Activated naive CD4-positive, alpha-beta T cell treated with anti-CD3 and anti-CD28 coated beads, Interleukin-2, amount 50 U/mL, for 16 hours (primary cell): ENCODE measurements at places on chromosomes 11 and 22.
A peak's percentile ranks its signal among the peaks of the same experiment; 100 is the strongest.

- no peak for DNase-seq
These were observed 12.6 kb downstream of the PARVA start for GRCh38 chr11:12389676-12390657.

DNA sequence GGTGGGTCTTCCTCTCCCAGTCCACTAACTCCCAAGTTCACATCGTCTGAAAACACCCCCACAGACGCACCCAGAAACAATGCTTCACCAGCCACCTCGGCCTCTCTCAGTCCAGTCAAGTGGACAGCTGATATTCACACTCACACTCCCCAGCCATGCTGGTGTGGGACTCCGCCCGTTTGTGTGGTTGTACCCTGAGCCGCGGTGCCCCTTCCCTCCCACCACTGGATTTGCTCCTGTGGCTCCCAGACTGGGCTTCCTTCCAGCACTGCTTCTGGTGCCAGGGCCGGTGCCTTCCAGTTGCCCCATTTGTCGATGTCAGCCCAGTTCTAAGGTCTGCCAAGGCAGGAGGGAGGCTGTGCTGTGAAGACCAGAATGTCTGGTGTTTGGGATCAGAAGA is 37.9 kb upstream of the PLET1 start:
- no peak for DNase-seq

DNA sequence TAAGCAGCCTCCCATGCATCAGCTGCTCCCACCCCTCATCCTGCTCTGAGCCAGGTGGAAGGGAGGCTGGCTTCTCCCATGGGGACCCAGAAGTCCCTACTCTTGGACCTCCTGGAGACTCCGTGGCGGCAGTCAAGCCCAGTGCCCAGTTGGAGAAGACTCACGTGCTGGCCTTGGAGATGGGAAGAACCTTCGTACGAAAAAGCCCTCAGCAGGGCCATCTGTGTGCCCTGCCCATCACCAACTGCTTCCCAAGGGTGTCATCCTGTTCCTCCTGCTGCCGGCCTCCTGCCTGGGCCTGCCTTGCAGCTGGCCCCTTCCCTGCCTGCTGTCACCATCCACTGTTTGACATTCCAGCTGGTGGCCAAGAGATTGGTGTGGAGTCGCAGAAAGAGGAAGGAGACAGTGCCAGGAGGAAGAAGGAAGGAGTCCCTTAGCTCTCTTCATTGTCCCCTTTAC is 28.0 kb downstream of the ARHGAP1 start:
- DNase-seq: no peak

DNA sequence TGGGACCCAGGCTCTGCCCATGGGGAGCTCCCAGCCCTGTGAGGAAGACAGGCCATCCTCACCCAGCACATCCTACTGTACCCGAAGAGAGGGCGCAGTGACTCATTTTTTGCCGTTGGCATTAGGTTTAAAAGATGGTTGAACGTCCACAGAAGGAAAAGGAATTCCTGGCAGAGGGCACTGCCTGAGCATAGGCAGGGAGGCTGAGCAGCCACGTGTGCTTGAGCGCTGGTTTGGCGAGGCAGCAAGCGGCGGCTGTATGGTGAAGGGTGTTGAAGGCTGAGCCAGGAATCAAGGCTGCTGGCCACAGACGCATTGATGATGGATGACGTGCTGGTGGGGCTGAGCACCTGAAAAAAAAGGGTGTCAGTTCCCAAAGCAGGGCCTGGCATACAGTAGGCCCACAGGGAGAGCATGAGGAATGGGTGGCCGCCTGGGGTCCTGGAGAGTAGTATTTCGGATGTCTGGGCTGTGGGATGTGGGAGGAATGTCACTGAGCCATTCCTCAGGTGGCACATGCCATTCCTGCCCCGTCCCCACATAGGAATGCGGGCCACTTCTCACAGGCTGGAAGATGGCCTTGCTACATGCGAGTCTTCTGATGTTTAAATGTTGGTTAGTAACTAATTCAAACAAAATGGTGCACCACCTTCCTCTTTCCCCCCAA is 112.5 kb downstream of the KIAA1671 start:
- DNase-seq: no peak

DNA sequence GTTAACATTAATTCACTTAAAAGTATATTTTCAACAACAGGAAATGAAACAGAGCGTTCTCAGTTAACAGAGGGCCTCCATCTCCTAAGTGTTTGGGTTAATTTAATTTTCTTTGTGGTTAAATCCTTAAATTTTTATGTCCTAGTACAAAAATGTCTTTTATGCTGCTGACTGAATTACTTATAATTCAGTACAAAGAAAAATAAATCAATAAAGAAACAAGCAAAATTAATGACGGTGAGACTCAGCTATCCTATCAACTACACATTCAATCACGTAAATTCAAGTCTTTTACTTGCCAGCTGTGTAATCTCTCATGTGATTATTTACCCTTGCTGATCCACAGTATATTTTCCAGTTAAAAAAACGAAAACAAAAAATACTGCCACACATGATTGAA is 81.4 kb downstream of the BBOX1 start:
- DNase-seq: no peak

DNA sequence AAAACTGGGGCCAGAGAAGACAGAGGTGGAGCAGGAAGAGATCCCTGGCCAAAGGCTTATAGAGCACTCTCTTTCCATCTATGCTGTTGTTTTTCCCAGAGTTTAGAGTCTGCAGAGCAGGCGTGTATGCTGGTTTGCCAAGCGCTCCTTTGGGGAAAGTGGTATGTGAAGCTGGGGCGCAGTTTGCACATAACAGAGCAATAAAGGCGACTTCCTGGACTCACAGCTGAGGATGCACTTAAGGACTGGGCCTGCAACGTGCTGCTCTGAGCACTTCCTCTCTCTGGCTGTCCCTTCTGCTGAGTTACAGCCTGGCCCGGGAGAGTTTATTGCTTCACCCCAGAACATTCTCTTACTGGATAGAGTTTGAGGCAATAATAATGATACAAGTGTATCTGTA is 41.7 kb downstream of the THAP12 start:
- DNase-seq: no peak

DNA sequence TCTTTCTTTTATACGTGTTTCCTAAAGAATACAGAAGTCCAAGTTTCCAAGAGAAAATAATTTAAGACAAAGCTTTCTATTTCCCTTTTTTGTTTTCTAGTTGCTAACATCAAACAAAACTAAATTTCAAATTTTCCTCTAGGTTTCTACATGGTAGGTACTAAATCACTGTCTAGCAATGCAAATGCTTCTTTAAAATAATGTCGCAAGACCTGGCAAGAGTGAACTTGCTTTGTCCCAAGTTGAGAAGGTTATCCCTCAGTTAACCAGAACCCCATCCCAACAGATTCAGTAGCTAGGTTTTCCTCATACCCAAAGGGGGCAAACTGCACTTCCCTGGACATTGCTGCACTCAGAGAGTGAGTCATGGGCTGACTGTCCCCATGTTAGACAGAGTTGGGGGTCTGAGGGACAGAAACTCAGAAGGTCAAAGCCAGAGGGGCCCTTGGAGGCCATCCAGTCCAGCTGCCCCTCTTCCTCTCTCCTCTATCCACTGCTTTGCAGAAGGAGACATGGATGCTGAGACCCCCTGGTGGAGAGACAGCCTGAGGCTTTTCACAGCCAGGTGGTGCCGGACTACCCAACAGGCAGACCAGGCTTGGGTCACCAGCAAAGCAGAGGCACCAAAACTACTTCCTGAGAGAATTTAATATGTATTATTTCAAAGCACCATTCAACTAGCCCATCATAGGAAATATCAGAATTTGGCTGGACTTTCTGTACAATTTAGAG is 23.1 kb downstream of the OR2AT4 start:
- no peak for DNase-seq

- DNase-seq: no peak
These were observed 6.2 kb downstream of the TAF6L start for GRCh38 chr11:62777389-62777788.

DNA sequence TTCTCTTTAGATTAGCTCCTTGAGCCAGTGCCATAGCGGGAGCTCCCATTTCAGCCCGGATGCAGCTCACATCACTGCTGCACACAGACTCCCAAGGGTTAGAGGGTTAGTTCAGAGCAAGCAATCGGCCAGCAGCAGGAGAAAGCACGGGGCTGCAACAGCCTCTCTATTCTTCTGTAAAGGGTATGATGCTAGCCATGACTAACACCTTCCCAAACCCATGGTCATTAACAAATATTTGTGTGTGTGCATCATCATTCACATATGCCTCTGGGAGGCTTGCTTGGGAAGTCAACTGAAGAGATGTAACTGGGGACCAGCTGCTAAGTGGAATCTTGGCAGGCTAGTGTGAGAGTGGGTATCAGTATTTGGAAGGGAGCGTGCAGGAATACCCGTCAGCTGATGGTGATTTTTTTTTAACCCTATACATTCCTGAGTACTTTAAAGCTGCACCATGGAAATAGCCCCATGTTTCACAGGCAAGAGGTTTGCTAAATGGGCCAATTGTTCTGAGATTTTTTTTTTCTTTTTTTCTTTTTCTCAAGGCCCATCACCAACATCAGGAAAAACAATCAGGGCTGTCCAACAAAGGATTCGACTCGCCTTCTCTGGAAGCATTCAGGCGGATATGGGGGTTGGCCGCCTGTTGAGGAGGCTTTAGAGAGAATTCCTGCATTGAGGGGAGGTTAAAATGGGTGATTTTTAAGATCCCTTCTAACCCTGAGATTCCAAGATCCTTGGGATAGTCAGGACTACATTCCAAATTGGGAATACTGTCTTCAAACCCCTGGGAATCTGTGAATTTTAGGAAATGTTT is 33.2 kb upstream of the CCDC89 start:
- DNase-seq: no peak

GRCh38 chr11:5153574-5154431 is 754 bp downstream of the OR52A1 start:
- no peak for DNase-seq

GRCh38 chr22:16955678-16956210 is 52.3 kb downstream of the GAB4 start:
- no peak for DNase-seq

- DNase-seq: peak; percentile 65
These were observed 2.4 kb upstream of the IFITM2 start for GRCh38 chr11:304915-305843.
